Activated CD8-positive, alpha-beta T cell treated with anti-CD3 and anti-CD28 coated beads for 36 hours (primary cell): ENCODE measurements at places on chromosomes 4 and X. TPM values are rescaled to one million over a fixed set of nuclear protein-coding genes. Genes with fewer than 3 reads are reported as not detected.

DNA sequence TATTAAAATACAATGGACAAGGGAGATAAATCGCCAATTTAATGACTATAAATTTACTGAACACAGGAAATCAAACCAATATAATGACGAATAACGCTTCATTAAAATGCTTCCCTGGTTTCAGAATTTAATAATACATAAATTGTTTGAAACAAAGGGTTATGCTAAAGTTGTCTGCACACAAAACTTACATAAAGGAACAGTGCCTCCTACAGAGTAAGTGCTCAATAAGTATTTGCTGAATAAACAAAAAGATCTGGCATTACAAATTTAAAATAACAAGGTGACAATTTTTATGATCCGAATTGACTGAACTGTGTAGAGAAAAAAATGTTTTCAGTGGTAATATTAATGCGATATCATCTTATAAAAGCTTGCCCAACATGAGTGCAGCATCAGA, 69.6 kb downstream of the NOCT start:
- H3K27ac ChIP-seq = peak overlapping the region; percentile 84
- H3K27me3 ChIP-seq = no peaks in the 10 kb centered on the region
- peaks cover 12% of the 10 kb centered on the region for H3K36me3 ChIP-seq

The BCAP31 gene
- total RNA-seq = 97.6 TPM

DNA sequence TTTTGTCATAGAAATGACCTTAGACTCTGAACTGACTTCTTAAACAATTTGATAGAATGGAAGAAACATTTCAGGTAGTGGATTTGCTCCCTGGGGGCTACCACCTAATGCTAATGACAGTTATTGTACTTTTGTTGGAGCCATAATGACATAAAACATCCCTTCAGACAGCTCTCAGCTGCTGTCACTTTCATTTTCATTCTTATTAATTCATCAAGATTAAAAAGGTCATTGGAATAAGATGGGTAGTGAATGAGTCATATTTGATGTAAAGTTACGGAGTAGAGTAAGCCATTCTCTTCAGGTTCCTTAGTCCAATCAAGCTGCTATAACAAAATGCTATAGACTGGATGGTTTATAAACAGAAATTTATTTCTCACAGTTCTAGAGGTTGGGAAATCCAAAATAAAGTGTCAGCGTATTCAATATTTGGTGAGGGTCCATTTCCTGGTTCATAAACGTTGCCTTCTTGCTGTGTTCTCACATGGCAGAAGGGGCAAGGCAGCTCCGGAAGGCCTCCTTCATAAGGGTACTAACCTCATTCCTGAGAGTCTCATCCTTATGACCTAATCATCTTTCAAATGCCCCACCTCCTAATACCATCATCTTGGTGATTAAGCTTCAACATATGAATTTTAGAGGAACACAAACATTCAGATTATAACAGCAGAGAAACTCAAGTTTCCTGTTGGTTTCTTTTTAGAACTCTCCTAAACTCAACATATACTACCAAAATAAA, 268.5 kb downstream of the ARAP2 start:
- peaks cover 12% of the 10 kb centered on the region for H3K4me1 ChIP-seq
- H3K27ac ChIP-seq = peak overlapping the region; percentile 41
- H3K27me3 ChIP-seq = no peaks in the 10 kb centered on the region

The MSMO1 gene
- total RNA-seq = 42.3 TPM

DNA sequence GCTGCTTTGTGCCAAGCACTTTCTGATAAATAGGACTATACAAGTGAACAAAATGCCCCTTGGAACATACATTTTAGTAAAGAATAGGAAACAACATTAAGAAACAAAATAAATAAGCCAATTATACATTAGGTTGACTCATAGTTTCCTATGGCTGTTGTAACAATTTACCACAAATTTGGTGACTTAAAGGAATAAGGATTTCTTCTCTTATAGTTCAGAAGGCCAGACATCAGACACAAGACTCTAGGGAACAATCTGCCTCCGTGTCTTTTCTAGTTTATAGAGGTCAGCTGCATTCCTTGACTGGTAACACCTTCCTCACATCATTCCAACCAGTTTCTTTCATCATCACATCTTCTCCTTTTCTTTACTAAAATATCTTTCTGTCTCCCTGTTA, 235.9 kb upstream of the PCDH18 start:
- H3K36me3 ChIP-seq = no peaks in the 10 kb centered on the region
- H3K27me3 ChIP-seq = no peaks in the 10 kb centered on the region
- DNase-seq = no peak
- H3K4me3 ChIP-seq = no peak overlapping the region

The SPIN4 gene
- total RNA-seq = 5.5 TPM

The GPR119 gene
- not detected for total RNA-seq

- DNase-seq = peak; percentile 89
- H3K27ac ChIP-seq = no peak overlapping the region
- peaks cover 16% of the 10 kb centered on the region for H3K27me3 ChIP-seq
- H3K4me1 ChIP-seq = peaks cover 18% of the 10 kb centered on the region
Measured at GRCh38 chr4:602559-602942, 22.8 kb upstream of the PDE6B start.

DNA sequence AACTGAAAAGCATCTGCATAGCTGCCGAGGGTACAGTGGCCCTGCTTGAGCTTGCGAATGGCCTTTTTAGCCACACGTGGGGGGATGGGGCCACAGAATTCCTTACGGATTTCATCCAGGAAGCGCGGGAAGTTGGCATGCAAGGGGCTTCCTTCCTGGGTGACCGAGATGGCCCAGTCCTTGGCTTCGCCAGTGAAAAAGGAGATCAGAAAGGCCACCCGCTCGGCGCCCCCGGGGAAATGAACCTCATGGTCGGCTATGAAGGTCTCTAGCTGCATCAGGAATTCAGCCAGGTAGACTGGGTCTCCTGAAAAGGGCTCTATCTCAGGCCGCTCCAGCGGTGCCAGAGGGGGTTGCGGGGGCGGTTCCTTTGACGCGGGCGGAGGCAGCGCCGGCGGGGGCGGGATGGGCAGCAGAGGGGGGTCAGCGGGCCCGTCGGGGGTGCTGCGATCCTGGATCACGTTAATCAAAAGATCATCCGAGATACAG, 909 bp downstream of the RTL5 start:
- no peak overlapping the region for H3K4me3 ChIP-seq
- peaks cover 4% of the 10 kb centered on the region for H3K4me1 ChIP-seq
- H3K27ac ChIP-seq = no peak overlapping the region
- DNase-seq = no peak
- peaks cover 26% of the 10 kb centered on the region for H3K27me3 ChIP-seq

DNA sequence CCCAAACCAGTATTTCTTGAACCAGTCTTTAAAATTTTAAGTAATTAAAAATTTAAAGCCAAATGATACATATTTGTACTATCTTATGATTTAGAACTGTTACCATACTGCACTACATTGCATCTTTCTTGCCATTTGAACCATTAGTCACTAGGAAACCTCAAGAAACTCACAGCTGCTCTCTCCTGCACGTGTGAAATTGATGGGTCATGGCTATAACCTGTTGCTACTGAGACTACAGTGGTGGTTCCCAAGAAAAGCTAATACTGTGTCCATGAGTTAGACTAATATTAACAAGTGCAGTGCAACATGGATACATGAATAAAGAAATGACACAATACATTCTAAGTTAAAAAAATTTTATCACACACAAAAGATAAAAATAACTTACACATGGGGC, 88.4 kb downstream of the PDE5A start:
- no peak overlapping the region for H3K4me3 ChIP-seq
- H3K36me3 ChIP-seq = peaks cover 2% of the 10 kb centered on the region
- no peak for DNase-seq
- H3K27ac ChIP-seq = no peak overlapping the region
- H3K4me1 ChIP-seq = no peaks in the 10 kb centered on the region

GRCh38 chr4:52979821-52980590, 117.9 kb downstream of the RASL11B start:
- H3K4me3 ChIP-seq = no peak overlapping the region
- DNase-seq = no peak
- H3K36me3 ChIP-seq = peaks cover 2% of the 10 kb centered on the region
- no peak overlapping the region for H3K27ac ChIP-seq

The CENPVL2 gene
- total RNA-seq = not detected

DNA sequence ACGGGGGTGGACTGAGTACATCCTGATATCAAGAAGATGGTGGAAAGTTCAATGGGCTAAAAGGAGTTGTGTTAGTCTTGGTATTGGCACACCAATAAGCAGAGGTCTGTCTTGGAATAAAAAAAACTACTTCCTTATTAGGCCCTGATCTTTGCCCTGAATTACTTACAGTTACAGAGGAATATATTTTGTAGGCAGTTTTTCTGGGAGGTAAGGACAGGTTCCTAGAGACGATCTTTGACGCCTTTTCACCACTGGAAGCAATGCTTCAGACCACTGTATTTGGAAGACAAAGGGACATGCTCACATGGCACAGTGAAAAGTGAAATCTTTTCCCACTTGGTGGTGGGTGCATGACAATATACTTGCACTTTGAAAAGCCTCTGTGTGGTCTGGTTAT, 618 bp upstream of the XK start:
- H3K4me1 ChIP-seq = no peaks in the 10 kb centered on the region
- peak overlapping the region; percentile 19 for H3K4me3 ChIP-seq
- peaks cover 4% of the 10 kb centered on the region for H3K27me3 ChIP-seq
- no peak overlapping the region for H3K27ac ChIP-seq

DNA sequence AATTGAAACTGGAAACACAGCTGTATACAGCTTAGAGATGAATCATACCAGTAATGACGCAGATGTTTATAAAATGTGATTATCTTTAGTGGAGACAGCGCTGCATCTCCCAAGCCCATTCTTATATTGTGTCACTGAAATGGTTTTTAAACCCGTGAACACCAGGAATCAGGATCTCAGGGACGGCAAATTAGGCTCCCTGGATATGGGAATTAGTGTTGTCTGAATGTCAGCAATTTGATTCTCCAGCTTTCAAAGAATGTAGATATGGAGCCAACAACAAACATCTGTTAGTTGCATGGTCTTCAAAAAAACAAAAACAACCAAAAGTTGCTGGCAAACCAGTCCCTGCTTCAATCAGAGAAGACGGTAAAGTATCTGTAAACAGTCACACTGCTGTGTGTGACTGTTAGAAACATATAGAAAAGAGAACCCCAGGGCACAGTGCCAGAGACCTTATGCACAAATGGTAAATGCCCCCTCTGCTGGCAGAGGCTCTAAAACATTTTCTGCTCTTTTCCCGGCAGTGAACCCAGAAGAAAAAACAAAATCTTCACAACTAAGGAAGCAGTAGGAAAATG, 351.9 kb upstream of the FTHL17 start:
- no peaks in the 10 kb centered on the region for H3K4me1 ChIP-seq
- no peaks in the 10 kb centered on the region for H3K27me3 ChIP-seq
- peak; percentile 20 for DNase-seq
- H3K36me3 ChIP-seq = no peaks in the 10 kb centered on the region
- no peak overlapping the region for H3K4me3 ChIP-seq
- no peak overlapping the region for H3K27ac ChIP-seq

- H3K27me3 ChIP-seq = no peaks in the 10 kb centered on the region
- no peak overlapping the region for H3K27ac ChIP-seq
- DNase-seq = peak; percentile 23
- H3K4me3 ChIP-seq = no peak overlapping the region
Measured at GRCh38 chrX:134761788-134762187, 103.5 kb upstream of the PLAC1 start.

- no peak for DNase-seq
- no peaks in the 10 kb centered on the region for H3K4me1 ChIP-seq
- no peak overlapping the region for H3K27ac ChIP-seq
- H3K27me3 ChIP-seq = no peaks in the 10 kb centered on the region
- no peaks in the 10 kb centered on the region for H3K36me3 ChIP-seq
Measured at GRCh38 chrX:21319323-21319722, 54.9 kb upstream of the CNKSR2 start.

The FAM199X gene
- 8.0 TPM for total RNA-seq

DNA sequence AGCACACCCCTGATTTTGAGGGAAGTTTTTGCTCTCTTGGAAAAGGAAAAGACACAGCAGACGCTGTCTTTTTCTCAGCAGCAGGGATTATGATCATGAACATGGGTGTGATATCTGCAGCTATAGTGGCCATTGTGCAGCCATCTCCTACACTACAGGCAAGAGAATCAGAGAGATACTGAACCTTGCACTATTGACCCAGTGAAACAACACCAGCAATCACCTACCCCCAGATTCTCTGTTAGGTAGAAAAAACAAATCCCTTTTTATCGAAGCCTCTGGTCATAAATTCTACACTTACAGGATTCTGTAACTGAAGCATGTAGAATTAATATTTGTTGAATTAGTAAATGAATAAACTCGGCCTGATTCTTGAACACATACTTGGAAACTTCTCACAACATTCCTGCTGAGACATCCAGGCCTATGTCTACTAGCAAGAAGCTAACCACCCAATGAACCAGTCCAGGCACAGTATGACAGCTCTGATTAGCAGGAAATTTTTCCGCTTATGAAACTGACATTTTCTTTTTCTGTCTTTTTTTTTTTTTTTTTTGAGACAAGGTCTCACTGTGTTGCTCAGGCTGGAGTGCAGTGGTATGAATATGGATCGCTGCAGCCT, 5.0 kb upstream of the AFAP1 start:
- no peak for DNase-seq
- H3K4me1 ChIP-seq = peaks cover 16% of the 10 kb centered on the region
- H3K36me3 ChIP-seq = no peaks in the 10 kb centered on the region
- H3K27me3 ChIP-seq = peaks cover 4% of the 10 kb centered on the region
- H3K4me3 ChIP-seq = no peak overlapping the region

DNA sequence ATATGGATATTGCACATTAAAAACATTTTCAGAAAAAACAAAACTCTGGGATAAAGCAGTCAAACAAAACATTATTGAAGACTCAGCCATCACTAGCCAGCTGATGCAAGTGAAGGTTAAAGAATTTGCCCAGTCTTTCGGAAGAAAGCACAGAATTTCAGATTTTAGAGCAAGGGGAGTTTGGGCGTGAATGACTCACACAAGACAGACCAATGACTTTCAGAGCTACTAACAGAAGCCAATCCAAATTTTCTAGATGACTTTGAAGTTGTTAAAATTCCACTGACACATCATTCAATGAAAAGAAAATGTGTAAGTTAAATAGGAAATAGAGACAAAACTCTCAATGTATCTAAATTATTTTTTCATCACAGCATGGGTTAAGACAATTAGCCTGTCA, 4.0 kb downstream of the MRFAP1L1 start:
- peak overlapping the region; percentile 33 for H3K4me3 ChIP-seq
- peak; percentile 46 for DNase-seq
- H3K36me3 ChIP-seq = peaks cover 65% of the 10 kb centered on the region

The NOX1 gene
- total RNA-seq = not detected

- no peak overlapping the region for H3K4me3 ChIP-seq
- H3K4me1 ChIP-seq = no peaks in the 10 kb centered on the region
- H3K27me3 ChIP-seq = no peaks in the 10 kb centered on the region
- no peaks in the 10 kb centered on the region for H3K36me3 ChIP-seq
- no peak for DNase-seq
- H3K27ac ChIP-seq = no peak overlapping the region
Measured at GRCh38 chr4:25976780-25977179, 62.8 kb downstream of the SMIM20 start.

The FOXP3 gene
- 22.3 TPM for total RNA-seq

- no peaks in the 10 kb centered on the region for H3K27me3 ChIP-seq
- H3K4me3 ChIP-seq = no peak overlapping the region
- peaks cover 36% of the 10 kb centered on the region for H3K36me3 ChIP-seq
Measured at GRCh38 chrX:15813416-15813815, 23.1 kb downstream of the ZRSR2 start.
